ENCODE measurements at places on chromosomes 7 and 10. TPM values are rescaled to one million over a fixed set of nuclear protein-coding genes. Genes with fewer than 3 reads are reported as not detected.

DNA sequence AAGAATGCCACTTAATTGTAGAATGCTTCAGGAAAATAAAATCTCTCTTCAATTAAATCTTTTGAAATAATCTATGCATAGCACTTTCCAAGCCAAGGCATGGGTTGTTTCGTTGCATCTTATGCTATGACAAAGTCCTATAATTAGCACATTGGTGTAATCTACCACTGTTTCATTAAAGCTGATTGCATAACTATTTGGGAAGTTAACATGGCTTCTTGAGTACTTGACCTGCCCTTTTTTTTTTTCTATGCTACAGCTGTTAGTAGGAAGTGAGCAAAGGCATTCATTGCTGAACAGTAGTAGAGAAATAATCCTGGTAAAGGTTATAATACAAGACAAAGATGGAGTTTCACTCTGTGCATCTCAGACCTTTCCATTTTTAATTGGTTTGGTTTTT lies 557.2 kb upstream of the CELF2 start:
- no peak for DNase-seq

- DNase-seq: no peak
Measured at GRCh38 chr7:131020759-131021261, 286.8 kb upstream of the KLF14 start.

DNA sequence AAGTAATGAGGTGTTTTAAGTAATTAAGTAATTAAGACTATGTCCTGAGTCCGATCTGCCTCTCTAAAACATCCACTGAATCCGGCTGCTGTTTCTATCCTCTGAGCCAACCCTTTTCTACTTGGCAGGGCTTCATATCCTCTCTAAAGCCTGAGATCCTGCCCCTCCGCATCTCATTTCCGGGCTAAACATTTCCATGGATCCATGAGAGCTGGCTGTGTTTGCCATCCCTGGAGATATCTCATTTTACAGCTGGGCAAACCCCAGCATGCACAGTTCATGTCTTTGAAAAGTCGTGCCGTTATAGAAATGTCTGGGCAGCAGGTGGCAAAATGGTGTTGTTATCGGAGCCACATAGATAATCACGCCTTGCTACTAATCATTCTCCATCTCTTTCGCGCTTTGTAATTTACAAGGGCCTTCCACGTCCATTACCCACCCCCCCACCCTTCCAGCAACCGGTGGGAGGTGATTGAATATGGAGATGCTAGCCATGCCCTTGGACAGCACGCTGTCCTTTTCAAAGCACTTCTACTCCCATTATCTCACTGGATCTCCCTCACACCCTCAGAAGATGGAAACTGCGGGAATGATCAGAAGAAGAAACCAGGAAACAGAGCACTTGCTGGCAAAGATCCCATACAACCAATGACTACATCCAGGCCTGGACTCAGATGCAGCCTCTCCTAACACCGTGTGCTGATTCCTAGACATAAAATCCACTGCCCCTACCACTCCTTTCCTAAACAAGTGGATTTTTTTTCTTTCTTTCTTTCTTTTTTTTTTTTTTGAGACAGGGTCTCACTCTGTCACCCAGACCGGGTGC lies 1189.2 kb downstream of the TYW1 start:
- DNase-seq: no peak

DNA sequence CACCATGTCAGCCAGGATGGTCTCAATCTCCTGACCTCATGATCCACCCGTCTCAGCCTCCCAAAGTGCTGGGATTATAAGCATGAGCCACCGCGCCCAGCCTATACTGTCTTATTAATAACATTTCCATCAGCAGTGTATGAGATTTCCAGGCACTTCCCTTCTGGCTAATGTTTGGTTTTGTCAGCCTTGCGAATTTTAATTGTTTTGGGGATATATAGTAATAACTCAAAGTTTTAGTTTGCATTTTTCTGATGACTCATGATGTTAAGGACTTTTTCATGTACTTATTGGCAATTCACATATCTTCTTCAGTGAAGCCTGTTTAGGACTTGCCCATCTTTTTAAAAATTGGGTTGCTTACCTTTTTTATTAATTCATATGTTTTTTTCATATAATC lies 76.0 kb downstream of the TMEM270 start:
- no peak for DNase-seq

DNA sequence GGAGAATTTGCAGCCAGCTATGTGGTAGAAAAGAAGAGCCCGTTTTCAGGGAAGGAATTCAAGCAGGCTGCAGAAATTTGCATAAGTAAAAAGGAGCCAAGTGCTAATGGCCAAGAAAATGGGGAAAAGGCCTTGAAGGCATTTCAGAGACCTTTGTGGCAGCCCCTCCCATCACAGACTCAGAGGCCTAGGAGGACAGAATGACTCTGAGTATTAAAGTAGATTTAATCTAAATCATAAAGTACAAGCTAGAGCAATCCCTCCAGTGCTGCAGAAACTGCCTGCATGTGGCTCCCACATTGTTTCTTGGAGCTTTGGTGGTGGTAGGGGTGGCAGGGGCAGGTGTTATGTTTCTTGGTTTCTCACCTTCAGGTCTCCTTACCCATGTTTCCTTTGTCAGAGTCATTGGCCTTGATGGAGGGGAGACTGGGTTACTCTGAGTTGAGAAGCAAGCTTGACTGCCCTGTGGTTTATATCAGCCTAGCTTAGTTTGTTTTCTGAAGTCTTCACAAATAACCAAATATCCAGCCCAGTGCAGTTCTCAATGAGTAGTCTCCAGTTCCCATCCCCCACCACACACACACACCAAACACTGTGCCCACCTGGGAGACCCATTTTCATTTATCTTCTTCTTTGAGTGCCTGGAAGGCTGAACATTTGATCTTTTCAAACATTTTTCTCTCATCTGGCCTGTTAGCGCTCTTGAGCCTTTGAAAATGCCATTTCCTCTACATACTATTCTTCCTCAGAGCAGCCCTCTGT lies 34.5 kb downstream of the ITPRIP start:
- DNase-seq: no peak

DNA sequence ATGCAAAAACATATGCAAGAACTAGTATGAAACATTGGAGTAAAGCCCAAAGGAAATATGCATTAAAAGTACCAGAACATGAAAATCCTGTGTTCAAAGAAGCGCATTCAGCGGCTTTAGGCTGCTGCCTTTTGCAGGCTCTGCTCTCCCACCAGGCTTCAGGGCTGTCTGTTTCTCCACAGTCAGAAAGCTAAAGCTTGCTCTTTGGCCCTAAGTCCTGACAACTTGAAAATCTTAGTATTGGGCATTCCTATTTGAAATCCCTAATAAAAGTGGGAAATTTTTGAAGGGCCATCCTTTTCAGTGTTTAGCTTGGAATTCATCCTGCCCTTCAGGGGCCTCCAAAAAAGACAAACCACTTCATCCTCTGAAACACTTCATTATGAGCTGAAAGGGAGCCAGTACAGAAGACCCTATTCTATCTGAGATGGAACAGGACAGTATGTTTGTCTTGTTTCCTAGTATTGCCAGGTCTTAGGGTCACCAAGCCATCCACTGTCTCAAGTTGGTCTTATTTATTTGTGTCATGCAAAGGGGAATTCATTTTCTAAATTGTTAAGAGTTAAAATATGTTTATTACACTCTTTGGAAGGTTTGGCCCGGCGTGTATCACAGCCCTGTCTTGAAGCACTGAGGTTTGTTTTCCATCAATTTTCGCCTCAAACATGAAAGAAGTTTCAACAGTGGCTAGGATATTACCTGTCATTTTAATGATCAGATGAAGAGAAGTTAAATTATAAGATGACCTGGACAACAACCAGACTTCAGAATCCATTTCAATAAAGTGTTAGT lies 326.3 kb upstream of the BMPER start:
- no peak for DNase-seq

DNA sequence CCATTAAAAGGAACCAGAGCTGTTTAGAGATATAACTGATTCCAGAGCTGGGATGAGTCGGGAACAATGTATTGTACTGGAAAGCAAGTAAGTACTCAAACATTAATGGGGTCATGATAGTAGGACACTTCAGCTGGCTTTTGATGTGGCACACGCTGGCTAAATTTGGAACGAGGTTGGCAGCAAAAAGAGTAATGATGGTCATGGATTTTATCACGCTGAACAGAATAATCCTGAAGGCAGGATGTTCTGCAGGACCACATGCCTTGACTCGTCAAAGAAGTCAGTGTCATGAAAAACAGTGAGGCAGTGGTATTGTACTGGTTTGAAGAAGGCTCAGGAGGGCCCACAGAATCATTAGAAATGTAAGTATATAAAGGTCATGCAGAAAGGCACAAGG lies 220.3 kb downstream of the SNX13 start:
- no peak for DNase-seq

GRCh38 chr10:100807241-100807951 lies 62.0 kb downstream of the PAX2 start:
- no peak for DNase-seq

GRCh38 chr7:108570146-108570755 lies 577 bp downstream of the DNAJB9 start:
- DNase-seq: no peak

- DNase-seq: no peak
Measured at GRCh38 chr7:27942711-27943110, 202.7 kb downstream of the TAX1BP1 start.

DNA sequence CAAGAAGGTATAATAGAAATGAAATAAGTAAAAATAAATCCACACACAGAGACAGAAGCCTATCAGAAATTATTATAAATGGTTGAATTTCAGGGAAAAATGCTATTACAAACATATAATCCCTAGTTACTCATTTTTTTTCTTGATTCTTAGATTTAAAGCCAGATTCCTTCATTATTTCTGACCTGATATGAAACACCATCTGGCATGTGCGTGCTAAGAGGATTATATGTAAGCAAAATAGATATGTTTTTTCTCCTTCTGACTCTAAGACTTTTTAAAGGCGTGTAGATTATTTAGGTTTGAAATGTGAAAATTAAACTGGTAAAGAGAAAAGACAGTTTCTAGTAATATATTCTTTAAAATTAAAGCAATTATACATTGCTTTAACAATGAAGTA lies 236.7 kb upstream of the ETV1 start:
- no peak for DNase-seq

GRCh38 chr7:5678295-5679047 lies 103.0 kb downstream of the RNF216 start:
- no peak for DNase-seq

DNA sequence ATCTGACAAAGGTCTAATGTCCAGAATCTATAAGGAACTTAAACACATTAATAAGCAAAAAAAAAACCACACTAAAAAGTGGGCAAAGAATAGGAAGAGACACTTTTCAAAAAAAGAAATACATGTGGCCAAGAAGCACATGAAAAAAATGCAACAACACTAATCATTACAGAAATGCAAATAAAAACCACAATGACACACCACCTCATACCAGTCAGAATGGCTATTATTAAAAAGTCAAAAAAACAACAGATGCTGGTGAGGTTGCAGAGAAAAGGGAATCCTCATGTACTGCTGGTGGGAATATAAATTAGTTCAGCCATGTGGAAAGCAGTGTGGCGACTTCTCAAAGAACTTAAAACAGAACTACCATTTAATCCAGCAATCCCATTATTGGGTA lies 119.0 kb downstream of the LMBR1 start:
- DNase-seq: no peak

GRCh38 chr7:26049081-26049480 lies 102.9 kb upstream of the NFE2L3 start:
- DNase-seq: no peak

DNA sequence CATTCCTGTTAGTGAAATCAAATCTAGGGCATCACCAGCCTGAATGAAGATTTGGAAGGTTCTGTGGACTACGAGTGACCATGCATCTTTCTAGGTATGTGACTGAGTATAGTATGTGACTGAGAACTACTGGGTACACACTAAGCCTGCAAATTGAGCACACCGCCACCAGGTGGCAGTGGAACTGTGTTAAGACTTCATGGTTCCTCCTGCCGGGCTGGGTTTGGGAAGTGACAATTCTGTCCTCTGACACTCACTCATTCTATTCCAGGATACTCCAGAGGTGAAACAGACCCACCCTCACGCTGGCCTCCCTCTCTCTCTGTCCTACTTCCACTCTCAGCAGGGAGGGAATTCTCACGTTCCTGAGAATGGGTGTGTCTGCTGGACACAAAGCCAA lies 84.0 kb upstream of the TMEM248 start:
- no peak for DNase-seq

GRCh38 chr7:136163340-136163801 lies 186.2 kb upstream of the MTPN start:
- no peak for DNase-seq

DNA sequence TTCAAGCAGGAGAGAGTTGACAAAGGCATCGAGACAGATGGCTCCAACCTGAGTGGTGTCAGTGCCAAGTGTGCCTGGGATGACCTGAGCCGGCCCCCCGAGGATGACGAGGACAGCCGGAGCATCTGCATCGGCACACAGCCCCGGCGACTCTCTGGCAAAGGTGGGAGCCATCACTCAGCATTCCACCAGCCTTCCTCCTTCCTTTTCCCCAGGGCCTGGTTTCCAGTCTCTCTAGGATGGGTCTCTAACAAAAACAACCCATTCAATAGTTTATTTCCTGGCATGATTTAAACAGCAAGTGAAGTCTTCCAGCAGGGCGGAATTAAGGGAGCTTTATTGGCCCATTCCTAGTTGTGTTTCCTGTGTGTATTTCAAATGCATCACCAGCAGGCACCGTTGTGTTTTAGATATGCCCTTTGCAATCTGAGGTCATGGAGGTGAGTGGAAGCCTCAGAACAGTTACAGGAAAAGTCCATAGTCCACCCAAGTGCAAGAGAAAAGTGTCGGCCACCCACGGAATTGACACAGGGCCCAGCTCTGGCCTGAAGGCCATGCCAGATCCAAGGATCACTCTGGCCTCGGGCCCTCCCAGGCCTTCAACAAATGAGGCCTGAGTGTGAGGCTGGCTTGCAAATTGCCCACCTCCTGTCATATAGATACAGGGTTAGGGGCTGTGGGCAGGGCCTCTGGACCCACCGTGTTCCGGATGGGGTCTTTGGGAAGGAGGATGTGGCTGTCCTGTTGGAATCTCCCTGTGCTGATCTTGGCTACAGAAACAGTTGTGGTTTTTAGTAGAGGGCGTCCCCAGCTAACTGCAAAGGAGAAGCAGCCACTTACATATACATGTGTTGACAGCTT lies 46.9 kb upstream of the TRIM8 start:
- peak; percentile 71 for DNase-seq

DNA sequence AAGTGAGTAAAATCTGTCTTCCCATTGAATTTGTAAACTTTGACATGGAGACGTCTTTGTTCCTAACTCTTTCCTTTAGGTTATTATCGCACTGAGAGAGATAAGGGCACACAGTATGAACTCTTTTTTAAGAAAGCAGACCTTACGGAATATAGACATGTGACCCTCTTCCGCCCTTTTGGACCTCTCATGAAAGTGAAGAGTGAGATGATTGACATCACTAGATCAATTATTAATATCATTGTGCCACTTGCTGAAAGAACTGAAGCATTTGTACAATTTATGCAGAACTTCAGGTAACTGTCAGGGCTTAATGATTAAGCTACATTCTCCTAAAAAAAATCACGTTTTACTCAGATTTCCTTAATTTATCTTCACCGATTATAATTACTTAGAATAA lies 20.4 kb downstream of the CSGALNACT2 start:
- DNase-seq: no peak

The MMD2 gene
- not detected for total RNA-seq

The CEP41 gene
- 4.2 TPM for total RNA-seq

The FOXP2 gene
- 2.3 TPM for total RNA-seq

The SH2D4B gene
- not detected for total RNA-seq

The SND1 gene
- 81.9 TPM for total RNA-seq

The HYAL4 gene
- not detected for total RNA-seq

The GARIN1A gene
- total RNA-seq: 1.7 TPM

The VIPR2 gene
- 15.2 TPM for total RNA-seq

The PDK4 gene
- 374 TPM for total RNA-seq

The HECW1 gene
- not detected for total RNA-seq

The FGL2 gene
- 11.5 TPM for total RNA-seq

The HOXA4 gene
- total RNA-seq: 0.97 TPM

The EPHA1 gene
- total RNA-seq: 0.08 TPM

The FAM25C gene
- not detected for total RNA-seq

Measured in Right ventricle myocardium superior (tissue), 1 donor.